Head of caudate nucleus (tissue), 42 donors: ENCODE measurements at places on chromosomes 12 and 14.

GRCh38 chr12:71710276-71711125 lies 24.6 kb downstream of the TMEM19 start:
- DNase-seq, result no peak

DNA sequence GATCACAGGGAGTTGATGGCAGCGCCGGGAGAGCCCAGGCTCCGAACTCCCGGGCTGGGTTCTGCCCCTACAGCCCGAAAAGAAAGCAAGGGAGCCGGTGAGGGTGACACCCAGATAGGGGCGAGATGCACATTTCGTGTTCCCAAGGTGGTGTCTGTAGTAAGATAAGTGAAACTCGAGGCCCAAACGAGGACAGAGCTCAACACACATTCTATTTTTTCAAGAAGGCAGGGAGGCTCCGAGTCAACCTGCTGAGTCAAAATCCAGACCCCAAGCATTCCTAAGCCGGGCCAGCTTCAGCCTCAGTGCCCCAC lies 24.2 kb upstream of the YY1 start:
- DNase-seq, result no peak

- DNase-seq, result no peak
These were observed 43.4 kb downstream of the SAMD4A start for GRCh38 chr14:54610051-54610977.

- no peak for DNase-seq
These were observed 1035.7 kb downstream of the BCL11B start for GRCh38 chr14:98236314-98236713.

- DNase-seq, result no peak
These were observed 881.2 kb downstream of the GALC start for GRCh38 chr14:87111741-87112140.

- no peak for DNase-seq
These were observed 47.1 kb upstream of the GZMB start for GRCh38 chr14:24681056-24681455.

GRCh38 chr14:53537422-53538315 lies 384.5 kb upstream of the DDHD1 start:
- DNase-seq, result no peak

DNA sequence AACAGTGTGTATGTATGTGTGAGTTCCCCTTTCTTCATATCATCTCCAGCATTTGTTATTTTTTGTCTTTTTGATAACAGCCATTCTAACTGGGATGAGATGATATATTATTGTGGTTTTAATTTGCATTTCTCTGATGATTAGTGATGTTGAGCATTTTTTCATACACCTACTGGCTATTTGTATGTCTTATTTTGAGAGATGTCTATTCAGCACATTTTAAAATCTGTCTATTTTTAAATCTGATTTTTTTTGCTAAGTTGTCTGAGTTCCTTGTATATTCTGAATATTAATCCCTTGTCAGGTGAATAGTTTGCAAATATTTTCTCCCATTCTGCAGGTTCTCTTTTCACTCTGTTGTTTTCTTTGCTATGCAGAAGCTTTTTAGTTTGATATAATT lies 469.1 kb downstream of the FUT8 start:
- no peak for DNase-seq

DNA sequence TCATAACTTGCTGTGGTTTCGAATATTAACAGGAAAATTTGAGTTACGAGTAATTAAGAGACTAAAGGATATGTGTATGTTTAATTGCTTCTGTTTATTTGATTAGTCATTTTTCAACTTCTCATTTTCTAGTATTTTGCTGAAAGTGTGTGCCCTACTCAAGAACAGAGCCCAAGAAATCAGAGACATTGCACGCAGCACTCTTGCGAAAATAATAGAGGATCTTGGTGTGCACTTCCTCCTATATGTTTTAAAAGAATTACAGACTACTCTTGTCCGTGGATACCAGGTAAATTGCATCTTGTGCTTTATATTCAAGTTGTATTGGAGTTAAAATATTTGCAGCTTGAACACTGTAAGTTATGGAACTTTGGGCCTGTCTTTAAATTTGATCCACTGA lies 50.8 kb downstream of the ARL1 start:
- no peak for DNase-seq

- DNase-seq, result no peak
These were observed 63.5 kb upstream of the C14orf180 start for GRCh38 chr14:104515811-104516780.

- no peak for DNase-seq
These were observed 42.1 kb upstream of the KCNH3 start for GRCh38 chr12:49496417-49497360.

GRCh38 chr12:5247144-5247543 lies 184.8 kb upstream of the NTF3 start:
- no peak for DNase-seq

DNA sequence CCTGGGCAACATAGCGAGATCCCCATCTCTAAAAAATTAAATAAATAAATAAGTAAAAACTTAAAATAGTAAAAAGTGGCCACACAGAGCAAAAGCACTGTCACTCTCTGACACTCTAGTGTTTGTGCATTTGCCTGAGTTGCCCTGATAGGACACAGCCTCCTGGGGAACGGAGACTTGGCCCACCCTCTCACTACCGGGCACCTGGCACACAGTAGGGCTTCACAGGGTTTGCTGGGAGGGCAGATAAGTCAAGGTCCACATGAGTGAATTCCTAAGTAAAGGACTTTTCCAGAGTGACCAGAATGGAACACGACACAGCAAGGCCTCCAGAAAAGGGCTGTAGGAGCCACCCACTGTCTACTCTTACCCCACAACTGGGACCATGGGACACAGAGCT lies 54.3 kb downstream of the SCARB1 start:
- no peak for DNase-seq

DNA sequence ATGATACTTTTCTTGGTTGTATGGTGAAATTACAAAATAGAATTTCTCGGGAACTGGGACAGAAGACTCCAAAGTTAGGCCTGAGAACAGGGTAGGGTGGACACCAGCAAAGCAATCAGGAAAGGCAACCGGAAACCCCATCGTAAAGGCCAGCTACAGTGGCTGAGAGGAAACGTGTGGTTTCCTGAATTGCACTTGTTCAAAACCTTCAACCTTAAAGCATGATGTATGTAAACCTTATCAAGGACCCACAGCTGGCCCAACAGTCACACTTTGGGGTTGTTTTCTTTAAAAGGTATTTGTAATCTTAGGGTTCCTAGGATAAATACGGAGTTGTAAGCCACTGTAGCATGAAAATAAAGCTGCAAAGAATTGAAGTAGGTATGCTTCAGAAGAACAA lies 2.2 kb upstream of the PTGDR start:
- DNase-seq, result no peak

- DNase-seq, result no peak
These were observed 19.4 kb downstream of the AEBP2 start for GRCh38 chr12:19458733-19459132.

GRCh38 chr12:49111206-49111605 lies 559 bp upstream of the LMBR1L start:
- no peak for DNase-seq

DNA sequence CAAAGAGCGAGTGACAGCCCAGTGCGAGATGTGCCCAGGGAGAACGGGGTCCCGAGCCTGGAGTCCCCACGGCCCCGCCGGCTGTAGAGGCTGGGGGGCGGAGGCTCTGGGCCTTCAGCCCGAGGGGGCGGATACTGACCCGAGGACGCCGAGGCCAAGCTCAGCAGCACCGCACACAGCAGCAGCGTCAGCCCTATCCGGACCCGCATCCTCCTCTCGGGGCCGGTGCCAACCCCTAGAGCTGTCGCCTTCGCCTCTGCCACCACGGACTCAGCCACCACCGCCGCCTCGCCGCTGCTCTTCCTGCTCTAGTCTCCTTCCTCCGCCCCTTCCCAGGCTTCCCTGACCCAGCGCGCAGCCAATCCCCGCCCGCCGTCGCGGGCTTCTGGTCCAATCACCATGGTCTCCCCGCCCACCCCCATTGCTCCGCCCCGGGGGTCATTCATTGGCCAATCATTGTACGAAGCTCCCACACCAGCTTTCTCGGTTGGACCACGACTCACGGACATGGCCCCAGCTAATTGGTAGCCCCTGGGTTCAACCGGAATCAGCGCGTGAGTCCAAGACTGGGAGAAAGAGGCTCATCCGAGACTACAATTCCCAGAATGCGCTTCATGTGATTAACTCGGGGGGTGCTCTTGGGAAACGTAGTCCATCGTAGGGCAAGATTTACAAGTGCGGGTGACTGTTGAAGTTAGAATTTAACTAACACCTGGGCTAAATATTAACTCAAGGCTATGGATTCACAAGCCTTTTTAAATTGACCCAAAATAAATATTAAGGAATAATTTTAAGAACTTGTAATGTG lies at the start of gene SEL1L:
SEL1L (minus strand) TSS at position 318 of the 808 bp plus-strand sequence; CDS start at position 209, 109 bp downstream.
- peak; percentile 100 for DNase-seq

DNA sequence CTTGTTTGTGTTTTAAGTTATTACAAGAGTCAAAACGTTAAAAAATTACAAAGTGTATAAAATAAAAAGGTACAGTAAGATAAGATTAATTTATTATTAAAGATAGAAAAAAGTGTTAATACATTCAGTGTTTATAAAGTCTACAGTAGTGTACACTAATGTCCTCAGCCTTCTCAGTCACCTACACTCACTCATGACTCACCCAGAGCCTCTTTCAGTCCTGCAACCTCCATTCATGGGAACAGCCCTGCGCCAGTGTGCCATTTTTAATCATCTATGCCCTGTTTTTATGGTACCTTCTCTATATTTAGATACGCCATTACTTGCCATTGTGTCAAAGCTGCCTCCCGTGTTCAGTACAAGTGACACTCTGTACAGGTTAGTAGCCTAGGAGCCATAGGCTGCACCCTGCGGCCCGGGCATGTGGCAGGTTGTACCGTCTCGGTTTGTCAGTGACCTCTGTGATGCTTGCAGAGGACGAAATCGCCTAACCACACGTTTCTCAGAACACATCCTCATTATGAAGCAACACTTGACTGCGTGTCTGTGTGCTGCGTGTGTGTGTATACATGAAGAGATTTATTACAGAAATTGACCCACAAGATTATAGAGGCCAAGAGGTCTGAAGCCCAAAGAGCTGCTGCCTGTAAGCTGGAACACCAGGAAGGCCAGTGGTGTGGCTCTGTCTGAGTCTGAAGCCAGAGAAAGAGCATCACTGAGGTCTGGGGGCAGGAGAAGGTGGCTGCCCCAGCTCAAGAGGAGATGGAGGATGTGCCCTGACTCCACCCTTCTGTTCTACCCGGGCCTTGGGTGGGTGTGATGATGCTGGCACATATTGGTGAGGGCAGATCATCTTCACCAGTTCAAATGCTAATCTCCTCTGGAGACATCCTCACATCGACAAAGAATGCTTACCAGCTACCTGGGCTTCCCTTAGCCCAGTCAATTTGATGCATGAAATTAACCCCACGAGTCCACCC lies 116.6 kb upstream of the C14orf180 start:
- DNase-seq, result peak; percentile 16

DNA sequence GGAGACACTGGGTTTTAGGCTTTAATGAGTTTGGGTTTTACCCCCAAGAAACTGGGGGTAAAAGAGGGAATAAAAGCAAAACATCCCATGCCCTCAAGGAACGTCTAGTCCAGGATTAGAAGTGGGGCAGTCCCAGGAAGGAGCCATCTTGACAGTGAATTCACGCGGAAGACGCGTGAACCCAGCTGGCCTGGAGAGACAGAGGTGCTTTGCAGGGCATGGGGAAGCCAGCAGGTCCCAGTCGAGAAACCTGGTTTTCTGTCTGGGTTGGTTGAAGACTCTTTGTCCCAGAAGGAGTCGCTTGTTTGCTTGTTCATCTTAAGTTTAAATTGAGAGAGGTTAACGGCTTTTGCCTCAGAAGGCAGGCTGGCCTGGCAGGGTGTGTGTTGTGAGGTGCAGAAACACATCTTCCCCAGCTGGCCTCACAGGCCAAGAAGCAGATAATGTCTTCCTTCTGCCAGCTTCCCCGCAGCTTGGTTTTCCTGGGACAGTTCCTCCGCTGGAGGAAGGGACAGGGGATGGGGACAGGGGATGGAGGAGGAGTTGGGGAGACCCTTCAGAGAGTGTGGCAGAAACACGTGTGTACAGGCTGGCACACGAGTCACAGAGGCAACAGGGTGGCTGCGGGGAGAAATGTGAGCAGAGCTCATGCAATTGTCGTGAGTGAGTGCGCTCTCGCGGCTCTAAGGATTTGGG lies 18.5 kb upstream of the CD9 start:
- DNase-seq, result no peak

DNA sequence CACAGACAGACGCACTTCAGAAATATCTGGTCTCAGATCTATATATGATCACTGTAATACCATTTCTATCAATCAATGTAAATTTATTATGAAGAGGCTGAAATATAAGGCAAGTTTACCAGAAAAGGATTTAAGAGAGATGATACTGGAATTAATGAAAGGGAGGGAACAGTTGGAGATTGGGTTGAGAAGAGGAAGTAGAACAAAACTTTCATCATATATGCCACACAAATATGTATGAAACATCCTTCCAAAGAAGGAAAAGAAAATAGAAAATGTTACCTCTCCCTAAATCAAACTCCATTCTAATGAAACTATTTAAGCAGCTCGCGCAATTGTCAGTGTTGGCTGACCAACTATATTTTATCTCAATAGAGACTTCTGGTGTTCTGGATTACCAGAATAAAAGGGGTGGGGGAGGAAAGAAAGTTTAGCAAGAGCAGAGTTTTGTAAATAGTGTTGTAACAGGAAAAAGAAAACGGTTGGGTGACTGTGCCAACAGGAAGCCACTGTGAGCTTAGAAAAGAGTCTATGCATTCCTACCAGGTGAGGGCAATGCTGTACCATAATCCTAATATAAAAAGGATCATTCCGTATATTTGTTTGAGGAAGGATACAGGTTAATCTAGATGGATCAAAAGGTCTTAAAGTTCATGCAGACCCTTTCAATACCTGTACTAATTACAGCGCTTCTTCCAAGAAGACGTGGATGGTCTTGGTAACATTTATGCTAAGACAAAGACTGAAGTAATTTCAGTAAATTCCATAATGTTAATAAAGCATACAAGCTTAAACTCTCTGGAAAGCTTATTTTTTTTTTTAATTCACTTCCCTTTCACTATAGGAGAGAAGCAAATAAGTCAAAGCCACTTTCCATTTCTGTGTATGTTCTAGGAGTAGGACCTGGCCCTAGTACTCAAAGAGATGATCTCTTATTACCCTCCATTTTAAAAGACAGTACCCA lies 14.5 kb upstream of the LLPH start:
- no peak for DNase-seq

- DNase-seq, result no peak
These were observed 216.5 kb downstream of the SLC38A4 start for GRCh38 chr12:46609273-46609623.

- peak; percentile 29 for DNase-seq
These were observed at the start of gene RGS6 for GRCh38 chr14:71932229-71932981. RGS6 (plus strand) TSS chr14:71932429.
